ENCODE measurements at places on chromosomes 3 and 15.
A peak's percentile ranks its signal among the peaks of the same experiment; 100 is the strongest.

DNA sequence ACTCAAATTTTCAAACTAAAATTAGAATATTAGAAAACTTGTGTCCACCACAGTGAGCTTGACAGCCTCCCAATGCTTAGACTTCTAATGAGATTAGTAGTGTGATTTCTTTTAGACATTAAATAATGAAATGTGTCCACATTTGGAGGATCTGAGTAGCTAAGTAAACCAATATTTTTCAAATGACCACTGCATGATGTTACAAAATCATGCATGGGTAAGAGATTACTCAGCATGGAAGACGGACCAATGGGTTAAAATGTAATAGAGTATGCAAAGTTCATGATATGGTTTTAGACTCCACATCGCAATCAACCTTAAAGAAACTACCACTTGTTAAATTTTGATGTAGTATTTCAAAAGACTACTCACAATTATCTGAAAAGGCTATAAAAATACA lies 130.6 kb downstream of the IMPG2 start:
- DNase-seq = no peak

DNA sequence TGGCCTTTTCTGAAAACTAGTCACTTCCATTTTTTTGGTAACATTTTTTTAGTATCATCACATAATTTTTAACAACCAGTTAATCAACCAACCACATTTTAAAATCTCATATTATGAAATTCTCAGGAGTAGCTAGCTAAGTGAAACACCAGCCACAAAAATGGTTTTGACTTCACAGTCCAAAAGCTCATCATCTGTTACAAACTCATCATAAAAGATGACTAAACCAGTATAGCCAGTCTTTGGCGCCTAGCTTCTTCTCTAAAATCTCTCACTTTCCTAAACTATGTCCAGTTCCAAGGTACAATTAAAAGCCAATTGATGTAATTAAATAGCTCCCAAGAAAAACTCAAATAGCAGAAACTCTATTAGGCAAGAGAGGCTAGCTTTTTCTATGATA lies 88.2 kb upstream of the ZNF385D start:
- no peak for DNase-seq

GRCh38 chr15:38975282-38975990 lies 410.8 kb upstream of the RASGRP1 start:
- no peak for DNase-seq

DNA sequence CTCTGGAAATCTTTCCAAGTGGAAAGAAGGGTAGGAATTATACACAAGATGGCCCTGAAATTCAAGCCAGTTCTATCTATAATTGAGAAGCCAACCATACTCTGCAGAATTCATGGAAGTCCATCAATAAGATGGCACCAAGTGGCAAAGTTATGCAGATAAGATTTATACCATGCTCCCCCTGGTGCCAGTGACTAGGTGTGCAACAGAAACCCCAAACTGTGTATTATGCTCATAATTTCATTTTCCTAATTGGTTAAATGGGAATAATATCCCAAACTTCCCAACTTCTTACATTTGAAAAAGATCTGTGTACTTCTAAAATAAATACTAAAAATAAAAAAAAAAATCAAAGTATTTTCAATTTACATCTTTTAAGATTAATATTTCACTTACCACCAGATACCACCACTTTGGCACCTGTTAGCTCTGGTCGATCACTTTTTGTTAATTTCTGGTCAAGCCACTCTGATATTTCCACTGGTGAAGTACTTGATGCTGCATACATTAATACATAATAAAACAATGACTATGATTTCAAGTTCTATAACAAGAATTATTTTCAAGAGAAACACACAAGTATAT lies 25.9 kb downstream of the ETFA start:
- no peak for DNase-seq

DNA sequence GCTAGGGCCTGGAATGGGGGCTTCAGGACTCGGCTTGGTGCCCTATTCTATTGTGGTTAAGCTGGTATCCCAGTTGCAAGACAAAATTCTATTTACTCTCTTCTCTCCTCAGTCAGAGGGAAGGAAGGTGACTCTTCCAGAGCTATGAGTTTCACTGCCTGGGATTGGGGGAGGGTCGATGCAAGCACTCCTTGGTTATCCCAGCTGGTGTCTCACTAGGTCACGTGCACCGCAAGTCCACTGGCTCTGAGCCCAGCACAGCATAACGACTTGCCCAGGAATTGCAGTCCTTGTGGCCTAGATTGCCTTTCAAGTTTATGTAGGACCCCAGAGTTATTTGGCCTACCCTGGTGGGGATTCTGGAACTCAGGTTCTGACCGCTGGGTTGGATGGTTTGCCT lies 958.8 kb downstream of the IGSF11 start:
- DNase-seq = no peak

DNA sequence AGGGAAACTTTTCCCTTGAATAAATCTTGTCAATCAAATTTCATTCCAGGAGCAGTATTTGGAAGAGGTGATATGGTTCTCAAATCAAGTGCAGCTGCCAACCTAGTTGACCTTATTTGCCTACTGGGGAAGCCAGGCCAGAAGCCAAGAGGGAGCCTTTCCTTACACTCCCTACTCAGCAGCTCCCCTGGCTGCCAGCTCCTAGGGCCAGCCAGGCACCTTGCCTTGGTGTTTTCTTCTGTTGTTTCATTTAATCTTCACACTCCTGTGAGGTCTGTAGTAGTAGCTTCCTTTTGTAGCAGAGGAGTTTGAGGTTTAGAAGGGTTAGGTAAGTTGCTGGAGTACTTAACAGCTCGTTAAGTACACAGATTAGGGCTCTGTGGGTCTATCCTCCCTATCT lies 22.6 kb downstream of the MKRN2OS start:
- no peak for DNase-seq

DNA sequence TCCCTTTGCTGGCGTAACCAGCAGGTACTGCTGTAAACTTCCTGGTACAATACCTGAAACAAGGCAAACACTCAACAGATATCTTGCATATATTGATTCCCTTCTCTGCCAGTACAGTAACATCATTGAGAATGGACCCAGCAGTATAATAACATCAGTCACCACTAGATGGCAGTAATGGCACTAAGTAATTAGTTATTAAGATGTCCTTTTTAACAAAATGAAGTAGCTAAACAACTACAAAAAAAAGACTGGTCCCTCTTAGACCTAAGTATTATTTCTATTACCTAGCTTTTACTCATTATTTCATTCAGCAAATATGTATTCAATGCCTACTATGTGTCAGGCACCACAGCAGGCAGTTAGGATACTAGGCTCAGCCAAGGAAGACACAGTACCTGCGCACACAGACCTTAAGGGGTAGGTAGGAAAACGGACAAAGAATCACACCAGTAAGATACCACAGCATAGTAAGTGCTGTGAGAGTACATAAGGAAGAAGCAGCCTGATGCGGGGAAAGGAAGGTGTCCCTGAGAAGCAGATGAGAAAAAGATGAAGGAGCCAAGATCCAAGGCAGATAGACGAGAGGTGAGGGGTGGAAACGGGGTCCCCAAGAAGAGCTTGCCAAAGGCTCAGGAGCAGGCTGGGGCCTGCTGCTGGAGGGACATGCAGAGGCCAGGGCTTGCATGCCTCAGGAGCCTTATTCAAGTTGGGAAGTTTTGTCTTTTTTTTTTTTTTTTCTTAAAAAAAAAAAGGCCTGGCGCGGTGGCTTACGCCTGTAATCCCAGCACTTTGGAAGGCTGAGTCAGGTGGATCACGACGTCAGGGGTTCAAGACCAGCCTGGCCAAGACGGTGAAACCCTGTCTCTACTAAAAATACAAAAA lies 102.7 kb upstream of the CHD2 start:
- peak; percentile 35 for DNase-seq

DNA sequence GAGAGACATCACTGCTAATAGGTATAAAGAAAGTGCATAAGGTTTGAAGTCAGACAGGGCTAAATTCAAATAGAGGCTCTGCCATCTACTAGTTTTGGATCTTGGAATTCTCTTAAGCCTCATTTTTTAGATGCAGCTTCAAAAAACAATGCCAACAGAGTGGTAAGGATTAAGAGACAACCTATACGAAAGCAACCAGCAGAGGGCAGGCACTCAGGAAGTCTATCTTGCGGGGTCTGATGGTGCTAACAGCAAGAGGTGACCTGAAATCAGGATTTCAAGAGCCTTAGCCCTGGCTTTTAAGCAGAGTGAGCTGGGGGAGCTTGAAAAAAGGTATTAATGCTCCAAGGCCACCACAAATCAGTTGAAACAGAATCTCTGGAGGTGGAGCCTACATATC lies 40.7 kb downstream of the LDHAL6B start:
- no peak for DNase-seq

DNA sequence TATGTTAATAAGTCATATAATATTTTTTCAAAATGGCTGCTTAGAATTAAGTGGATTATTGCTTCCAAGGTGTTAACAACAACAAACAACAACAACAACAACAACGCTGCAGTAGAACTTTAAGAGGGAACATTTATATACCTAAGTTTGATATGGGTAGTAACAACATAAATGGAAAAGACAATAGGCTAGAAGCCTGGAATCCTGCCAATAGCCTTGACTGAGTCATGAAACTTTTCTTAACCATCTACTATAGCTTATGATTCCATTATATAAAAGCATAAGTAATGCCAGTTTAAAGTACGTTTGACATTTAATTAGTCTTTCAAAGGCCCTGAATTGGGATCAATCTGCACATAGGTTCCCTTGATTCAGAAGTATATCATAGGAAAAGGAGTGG lies 31.2 kb downstream of the SATB1 start:
- DNase-seq = no peak

GRCh38 chr3:88033079-88033478 lies 25.7 kb downstream of the CGGBP1 start:
- no peak for DNase-seq

- no peak for DNase-seq
These were observed 160.1 kb downstream of the MFSD1 start for GRCh38 chr3:158961911-158962310.

DNA sequence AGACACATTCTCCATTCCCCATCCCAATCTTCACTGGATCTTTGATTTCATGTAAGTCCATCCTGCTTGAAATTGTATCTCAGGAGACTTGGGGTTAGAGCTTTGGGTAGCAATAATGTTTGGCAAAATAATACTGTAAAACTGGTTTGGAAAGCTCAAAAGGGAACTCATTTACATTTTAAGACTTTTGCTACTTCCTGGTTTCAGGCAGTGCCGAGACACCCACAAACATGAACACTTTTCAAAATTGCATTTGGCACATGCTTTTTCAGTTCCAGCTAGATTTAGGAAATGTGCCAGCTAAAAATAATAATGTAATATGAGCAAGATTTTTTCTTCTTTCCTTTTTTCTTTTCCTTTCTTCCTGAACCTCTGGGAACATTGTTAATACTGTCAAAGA lies 145.7 kb upstream of the CBLB start:
- DNase-seq = no peak

DNA sequence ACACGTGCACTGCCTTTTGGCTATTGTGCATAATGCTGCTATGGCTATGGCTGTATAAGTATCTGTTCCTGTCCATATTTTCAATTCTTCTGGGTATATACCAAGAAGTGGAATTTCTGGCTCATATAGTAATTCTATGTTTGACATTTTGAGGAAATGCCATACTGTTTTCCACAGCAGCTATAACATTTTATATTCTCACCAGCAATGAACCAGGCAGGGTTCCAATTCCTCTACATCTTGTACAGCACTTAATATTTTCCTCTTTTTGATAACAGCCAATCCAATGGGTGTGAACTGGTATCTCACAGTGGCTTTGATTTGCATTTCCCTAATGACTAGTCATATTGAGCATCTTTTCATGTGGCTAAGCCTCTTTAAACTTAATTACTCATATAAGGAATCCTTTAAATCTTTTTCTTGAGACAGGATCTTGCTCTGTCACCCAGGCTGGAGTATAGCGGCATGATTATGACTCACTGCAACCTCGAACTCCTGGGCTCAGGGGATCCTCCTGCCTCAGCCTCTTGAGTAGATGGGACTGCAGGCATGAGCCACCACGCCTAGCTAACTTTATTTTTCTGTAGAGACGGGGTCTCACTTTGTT lies 38.1 kb upstream of the IGDCC4 start:
- no peak for DNase-seq

DNA sequence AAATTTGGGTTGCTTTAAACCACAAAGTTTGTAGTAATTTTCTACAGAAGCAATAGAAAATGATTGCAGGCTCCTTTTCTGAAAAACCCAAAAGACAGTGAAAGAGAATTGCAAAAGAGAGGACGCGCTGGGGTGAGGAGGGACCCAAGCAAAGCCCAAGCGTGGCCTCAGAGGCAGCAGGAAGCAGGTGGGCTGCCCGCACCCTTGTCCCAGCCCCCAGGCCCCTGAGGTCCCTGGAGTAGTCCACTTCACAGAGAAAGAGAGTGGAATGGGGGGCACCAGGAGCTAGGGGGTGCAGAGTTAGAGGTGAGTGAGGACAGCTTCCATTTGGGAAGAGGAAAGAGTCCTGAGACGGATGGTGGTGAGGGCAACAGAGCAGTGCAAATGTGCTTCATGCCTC lies 11.6 kb downstream of the DNAJB8 start:
- DNase-seq = no peak

- no peak for DNase-seq
These were observed 13.0 kb downstream of the GPR160 start for GRCh38 chr3:170050753-170051152.

GRCh38 chr15:88337993-88338392 lies 81.5 kb upstream of the NTRK3 start:
- DNase-seq = no peak

GRCh38 chr3:133986311-133986710 lies 43.4 kb downstream of the SLCO2A1 start:
- DNase-seq = no peak

GRCh38 chr3:123319760-123320159 lies 118.0 kb downstream of the SEC22A start:
- no peak for DNase-seq

GRCh38 chr15:60568301-60568742 lies 89.4 kb upstream of the ICE2 start:
- DNase-seq = no peak

DNA sequence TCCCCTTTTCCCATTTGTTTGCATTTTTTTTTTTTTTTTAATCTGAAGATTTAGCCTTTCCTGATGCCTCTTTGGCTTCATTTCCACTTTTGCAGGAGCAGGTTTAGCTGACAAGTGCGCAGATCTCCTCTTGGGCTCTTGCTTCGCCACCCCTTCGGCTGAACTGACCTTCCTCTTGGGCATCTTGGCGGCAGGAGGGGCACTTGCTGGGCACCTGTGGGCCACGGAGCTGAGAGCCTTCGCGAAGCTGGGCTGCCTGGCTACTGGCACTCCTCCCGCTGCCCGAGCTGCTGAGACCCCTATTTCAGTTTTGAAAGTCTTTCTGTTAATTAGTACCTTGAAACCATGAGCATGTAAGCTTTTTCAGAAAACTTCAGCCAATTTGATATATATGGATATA lies 8.8 kb downstream of the ARL13B start:
- no peak for DNase-seq

DNA sequence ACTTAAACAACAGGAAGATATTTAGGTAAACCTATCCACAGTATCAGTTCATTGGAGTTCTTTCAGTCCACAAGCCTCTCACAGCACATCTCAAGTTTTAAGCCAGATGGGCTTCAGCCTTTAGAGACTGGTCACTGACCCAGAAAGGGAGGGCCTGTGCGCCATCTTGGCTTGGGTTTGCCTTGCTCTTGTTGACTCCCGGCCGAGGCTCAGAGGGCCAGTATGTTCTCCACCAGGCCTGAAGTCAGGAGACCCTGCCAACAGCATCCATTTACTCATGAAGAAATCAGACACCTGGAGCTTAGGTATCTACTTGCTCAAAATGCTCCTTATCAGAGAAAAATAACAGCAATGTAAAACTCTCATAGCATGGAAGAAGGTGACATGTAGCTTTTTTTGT lies 6.2 kb downstream of the RGMA start:
- no peak for DNase-seq

GRCh38 chr3:136343873-136344555 lies 93.9 kb downstream of the PCCB start:
- DNase-seq = no peak

GRCh38 chr3:146222204-146223046 lies 28.5 kb downstream of the PLSCR4 start:
- no peak for DNase-seq
